ENCODE measurements at places on chromosomes 5 and 9.

- DNase-seq, result no peak
These were observed 187.4 kb upstream of the SLC24A2 start for GRCh38 chr9:19976226-19976625.

GRCh38 chr5:118657576-118657975, 330.8 kb downstream of the DTWD2 start:
- no peak for DNase-seq

DNA sequence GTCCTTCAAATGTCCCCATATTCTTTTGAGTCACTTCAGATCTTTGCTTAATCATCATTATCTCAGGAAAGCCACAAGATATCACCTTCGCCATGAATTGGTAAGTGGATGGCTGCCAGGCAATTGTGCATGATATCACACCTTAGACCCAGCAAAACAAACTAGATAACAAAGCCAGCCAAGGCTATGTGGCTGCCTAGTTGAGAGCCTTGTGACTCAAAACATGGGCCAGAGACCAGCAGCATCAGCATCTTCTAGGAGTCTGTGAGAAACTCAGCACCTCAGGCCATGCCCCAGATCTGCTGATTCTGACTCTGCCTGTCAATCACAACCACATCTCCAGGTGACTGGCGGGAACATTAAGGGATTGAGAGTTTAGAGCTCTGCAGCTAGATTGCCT, 82.8 kb downstream of the SLIT3 start:
- no peak for DNase-seq

DNA sequence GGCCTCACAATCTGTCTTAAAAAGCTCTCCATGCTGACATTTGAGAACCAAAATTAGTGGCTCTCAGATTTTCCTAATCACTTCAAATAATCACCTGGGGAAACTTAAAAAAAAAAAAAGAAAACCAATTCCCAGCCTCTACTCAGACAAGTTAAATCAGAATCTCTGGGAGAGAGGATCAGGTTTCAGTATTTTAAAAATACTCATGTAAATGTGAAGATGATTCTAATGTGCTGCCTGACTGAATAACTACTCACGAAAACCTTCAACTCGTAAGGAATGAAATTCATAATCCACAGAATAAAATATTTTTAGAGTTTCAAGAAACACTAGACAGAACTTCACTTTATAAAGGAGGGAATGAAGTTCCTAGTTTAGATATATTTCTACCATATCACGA, 114.4 kb downstream of the SVEP1 start:
- DNase-seq, result no peak

DNA sequence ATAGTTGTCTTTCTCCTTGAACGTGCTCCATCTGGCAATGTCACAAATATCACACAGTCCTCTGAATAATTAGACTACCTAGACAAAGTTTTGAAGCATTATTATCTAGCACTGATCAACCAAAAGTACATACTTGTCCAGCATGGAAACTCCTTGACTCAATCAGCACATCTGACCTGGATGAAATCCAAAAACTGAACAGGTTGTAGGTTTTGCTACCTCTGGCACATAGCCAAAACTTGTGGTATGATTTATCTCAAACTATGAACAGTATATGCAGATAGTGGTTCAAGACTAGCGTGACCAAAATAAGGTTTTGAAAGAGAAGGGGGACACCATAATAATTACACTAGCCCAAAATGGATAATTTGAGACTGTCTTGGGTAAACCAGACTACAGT, 158.1 kb downstream of the ARRDC3 start:
- no peak for DNase-seq

DNA sequence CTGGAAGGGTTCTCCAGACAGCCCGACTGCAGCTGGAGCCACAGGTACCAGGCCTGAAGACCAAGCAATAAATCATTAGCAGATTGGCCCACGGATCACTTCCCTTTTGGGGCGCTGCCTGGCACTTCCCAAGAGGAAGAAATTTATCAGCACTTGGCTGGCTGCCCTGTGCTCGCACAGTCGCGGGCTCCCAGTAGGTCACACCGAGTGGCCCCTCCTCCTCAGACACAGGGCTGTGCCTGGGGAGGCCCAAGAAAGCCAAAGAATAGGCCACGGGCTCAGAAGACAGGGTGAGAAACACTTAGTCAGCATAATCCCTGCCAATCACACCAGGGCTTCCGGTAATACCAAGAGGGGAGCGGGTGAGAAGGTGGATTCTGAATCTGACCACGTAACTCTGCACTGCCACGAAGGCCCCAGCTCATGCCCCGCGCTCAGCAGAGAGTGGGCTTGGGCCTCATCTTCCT, 115.7 kb upstream of the MSX2 start:
- DNase-seq, result no peak

- no peak for DNase-seq
These were observed 219.9 kb downstream of the PRDM9 start for GRCh38 chr5:23727271-23727670.

- no peak for DNase-seq
These were observed 687.6 kb downstream of the CETN3 start for GRCh38 chr5:89721931-89722330.

- DNase-seq, result peak; percentile 36
These were observed 237.4 kb downstream of the NR2F1-AS1 start for GRCh38 chr5:93343570-93343969.

- no peak for DNase-seq
These were observed 215.1 kb upstream of the KIF2A start for GRCh38 chr5:62090953-62091352.

- no peak for DNase-seq
These were observed 8.7 kb downstream of the CLTB start for GRCh38 chr5:176407456-176408251.

DNA sequence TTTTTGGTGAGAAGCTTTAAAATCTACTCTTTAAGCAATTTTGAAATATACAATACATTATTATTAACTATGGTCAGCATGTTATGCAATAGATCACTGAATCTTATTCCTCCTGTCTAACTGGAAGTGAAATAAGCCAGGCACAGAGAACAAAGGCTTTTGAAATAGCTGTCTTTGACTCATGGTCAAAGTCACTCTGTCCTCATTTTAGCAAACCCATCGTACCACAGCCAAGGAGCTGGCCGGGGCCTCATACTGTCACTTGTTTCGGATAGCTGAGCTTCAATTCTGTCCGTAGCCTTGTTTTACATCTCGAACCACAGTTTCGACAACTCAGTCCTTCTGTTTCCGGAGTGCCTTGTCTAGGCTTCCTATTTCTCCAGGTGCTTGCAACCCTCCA, 19.2 kb downstream of the ADCY2 start:
- no peak for DNase-seq

GRCh38 chr9:84493284-84493947, 152.9 kb upstream of the SLC28A3 start:
- no peak for DNase-seq

DNA sequence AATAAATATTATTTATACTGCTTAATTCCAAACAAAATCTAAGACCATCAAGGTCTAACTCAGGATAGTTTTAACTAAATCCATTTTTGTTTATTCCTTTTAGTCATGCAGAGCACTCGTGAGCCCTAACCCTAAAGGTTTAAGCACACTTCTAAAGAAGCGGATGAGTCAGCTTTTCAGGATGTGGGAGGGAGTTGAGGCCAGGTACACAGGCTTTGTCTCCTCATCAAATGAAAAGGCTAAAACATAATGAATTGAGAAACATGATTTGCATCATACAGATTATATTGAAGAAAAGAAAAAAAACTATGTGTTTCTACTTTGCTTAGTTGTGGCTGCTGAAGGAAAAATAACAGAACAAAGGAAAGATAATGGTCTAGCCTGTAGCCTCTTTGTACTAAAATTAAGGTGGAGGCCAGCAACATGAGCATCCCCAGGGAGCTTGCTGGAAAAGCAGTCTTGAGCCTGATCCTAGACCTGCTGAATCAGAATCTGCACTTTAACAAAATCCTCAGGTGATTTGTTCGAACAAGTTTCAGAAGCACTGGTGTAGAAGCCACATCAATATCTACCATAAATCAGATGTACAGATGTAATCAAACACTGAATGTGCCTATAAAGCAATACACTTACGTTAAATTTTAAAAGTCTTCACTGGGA, 21.1 kb upstream of the ISCA1 start:
- no peak for DNase-seq

DNA sequence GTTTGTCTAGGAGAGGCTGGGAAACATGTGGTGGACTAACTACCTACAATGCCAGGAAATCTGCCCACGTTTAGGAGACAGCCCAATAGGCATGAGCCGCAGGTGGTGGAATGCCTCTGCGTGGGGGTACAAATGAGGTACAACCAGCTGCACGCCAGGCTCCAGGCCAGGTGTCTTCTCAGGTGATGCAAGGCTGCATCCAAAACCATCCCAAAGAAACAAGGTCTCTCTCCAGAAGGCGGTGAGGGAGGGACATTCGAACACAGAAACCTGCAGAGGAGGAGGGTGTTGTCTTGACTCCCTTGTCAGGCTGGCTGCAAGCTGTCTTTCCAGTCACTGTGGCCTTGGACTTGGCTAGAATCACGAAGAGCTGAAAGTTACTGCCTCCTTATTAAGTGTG, 11.6 kb downstream of the ANKH start:
- DNase-seq, result no peak

DNA sequence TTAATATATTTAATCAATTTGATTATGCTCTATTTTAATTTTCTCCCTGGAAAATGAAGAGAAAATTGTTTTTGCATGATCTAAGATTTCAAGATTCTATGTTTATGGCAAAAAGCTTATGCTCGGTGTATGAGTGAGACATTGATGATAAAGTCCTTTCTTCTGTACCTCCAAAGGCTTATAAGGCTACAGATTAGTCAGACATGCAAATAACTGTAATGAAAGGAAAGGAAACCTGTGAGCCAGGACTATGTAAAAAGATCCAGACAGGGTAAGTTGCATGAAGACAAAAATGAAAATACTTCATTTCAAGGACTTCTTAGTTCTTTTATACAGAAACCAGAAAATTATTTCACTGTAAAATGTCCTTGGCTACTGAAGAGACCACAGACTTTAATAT, 52.2 kb upstream of the EDIL3 start:
- DNase-seq, result no peak

- peak; percentile 19 for DNase-seq
These were observed 71.9 kb upstream of the GRHPR start for GRCh38 chr9:37350486-37351190.

GRCh38 chr5:179901915-179902762, 5.6 kb downstream of the TBC1D9B start:
- no peak for DNase-seq

DNA sequence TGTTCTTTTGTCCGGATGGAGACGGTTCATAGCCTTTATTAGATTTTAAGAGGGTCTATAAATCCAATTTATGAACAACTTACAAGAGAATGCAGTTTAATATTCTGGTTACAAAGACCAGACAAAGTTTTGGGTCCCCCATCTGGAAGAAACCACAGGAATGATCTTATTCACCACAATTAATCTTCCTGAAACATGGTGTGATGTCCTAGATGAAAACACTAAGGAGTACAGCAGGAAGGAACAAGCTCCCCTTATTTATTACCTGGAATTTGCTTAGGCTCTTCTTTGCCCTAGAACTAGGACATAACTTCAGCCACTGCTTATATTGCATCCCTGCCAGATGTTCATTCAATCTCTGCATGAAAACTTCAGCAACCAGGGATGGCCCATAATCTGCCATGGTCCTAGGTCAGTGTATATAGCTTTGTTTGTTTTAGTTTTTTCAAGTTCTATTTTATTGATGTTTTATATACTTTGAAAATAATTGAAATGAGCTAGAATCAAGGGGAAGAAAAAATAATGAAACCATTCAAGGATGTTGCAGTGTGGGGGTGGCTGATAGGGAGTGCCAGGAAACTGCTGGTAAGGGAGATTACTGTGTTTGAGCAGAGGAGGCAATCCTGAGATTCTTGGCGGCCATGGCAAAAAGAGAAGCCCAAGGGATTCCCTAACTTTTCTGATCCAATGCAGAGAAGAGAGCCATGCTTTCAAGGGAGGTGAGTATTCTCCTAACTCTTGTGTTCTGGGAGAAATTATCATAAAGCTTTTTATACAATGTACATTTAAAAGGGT, 16.8 kb downstream of the TXNDC8 start:
- DNase-seq, result no peak

GRCh38 chr5:17907094-17907493, 272.8 kb downstream of the TAF11L14 start:
- DNase-seq, result peak; percentile 20

DNA sequence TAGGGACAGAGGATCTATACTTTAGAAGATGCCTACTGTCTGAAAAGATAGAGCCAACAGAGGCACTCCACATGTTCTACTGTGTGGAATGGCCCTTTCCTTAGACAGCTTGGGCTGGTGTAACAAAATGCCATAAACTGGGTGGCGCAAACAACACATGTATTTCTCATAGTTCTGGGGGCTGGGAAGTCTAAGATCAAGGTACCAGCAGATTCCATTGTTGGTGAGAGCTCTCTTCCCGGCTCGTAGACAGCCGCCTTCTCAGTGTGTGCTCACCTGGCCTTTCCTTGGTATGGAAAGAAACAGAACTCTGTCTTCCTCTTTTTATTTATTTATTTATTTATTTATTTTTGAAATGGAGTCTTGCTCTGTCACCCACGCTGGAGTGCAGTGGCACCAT, 70.9 kb downstream of the APTX start:
- DNase-seq, result no peak

DNA sequence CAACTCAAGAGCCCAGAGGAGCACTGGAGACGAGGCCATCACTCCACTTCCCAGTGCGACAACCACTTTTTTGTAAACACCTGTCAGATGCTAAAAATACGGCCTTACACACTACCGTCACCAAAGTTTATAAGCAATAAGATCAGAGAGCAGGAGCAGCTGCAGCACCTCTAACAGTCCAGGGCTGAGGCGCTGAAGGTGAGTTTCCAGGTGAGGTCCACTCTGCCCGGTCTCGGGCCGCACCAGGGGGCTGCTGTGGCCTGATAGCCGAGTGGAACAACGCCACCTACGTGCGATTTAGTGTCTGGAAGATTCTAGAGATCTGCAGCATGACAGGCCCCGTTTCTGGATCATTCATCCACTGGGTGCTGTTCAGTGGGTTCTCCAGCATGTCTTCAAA, 25.8 kb upstream of the CAMSAP1 start:
- no peak for DNase-seq

DNA sequence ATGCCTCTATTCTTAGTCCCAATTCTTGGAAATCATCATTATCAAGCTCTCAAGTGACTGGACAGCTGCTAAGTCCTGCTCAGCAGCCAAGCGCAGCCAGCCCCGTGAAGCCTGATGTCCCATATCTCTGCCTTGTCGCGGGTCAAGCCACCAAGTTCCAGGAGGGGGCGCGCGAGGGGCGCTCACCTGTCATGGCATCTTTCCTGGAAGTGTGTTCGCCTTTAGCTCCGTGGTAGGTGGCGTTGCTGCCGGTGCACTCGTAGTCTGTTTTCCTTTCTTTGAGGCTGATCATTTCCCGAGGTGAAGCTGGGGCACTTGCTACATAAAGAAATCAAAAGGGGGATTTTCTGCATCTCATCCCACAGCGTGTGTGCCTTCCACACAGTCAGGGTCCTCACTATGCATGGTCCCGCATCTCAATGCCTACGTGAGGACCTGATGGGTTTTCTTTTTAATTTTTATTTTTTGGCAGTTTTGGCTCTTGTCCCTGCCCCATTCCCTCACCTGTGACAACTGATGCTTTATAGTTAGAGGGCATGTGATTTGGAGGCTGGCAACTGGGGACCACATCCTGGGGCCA, 227.0 kb upstream of the DAP start:
- peak; percentile 19 for DNase-seq

- DNase-seq, result no peak
These were observed 36.6 kb downstream of the PPARGC1B start for GRCh38 chr5:149766460-149767280.

GRCh38 chr9:88179062-88179521, 40.8 kb upstream of the SPATA31C2 start:
- DNase-seq, result no peak

- peak; percentile 4 for DNase-seq
These were observed 990.6 kb upstream of the TYRP1 start for GRCh38 chr9:11702548-11702947.

- DNase-seq, result no peak
These were observed 11.5 kb downstream of the HMGCS1 start for GRCh38 chr5:43301653-43302091.

Measured in fibroblast of skin of scalp (primary cell).